ENCODE measurements at places on chromosomes 5 and 9. TPM values are rescaled to one million over a fixed set of nuclear protein-coding genes. Genes with fewer than 3 reads are reported as not detected.

ADAMTSL1 gene
- total RNA-seq = 134 TPM

UBQLN1 gene
- total RNA-seq = 113 TPM

GMCL2 gene
- total RNA-seq = not detected

PTGES gene
- total RNA-seq = 56.2 TPM

IRX2 gene
- total RNA-seq = 9.6 TPM

SPINK6 gene
- not detected for total RNA-seq

HTR4 gene
- total RNA-seq = not detected

RMRP gene
- 167,582 TPM for total RNA-seq

RPP25L gene
- total RNA-seq = 28.7 TPM

PLPP1 gene
- total RNA-seq = 44.8 TPM

PIP5KL1 gene
- total RNA-seq = 5.5 TPM

LHX2 gene
- not detected for total RNA-seq

SMIM32 gene
- not detected for total RNA-seq

TSSK1B gene
- 0.20 TPM for total RNA-seq

MAMDC4 gene
- 0.73 TPM for total RNA-seq

BRD3 gene
- total RNA-seq = 5.5 TPM

CIZ1 gene
- 40.1 TPM for total RNA-seq

DMRT3 gene
- not detected for total RNA-seq

SPINK7 gene
- not detected for total RNA-seq

UNC13B gene
- 25.2 TPM for total RNA-seq

PCDHGA7 gene
- 1.8 TPM for total RNA-seq
